ENCODE measurements at places on chromosomes 2 and 18.

DNA sequence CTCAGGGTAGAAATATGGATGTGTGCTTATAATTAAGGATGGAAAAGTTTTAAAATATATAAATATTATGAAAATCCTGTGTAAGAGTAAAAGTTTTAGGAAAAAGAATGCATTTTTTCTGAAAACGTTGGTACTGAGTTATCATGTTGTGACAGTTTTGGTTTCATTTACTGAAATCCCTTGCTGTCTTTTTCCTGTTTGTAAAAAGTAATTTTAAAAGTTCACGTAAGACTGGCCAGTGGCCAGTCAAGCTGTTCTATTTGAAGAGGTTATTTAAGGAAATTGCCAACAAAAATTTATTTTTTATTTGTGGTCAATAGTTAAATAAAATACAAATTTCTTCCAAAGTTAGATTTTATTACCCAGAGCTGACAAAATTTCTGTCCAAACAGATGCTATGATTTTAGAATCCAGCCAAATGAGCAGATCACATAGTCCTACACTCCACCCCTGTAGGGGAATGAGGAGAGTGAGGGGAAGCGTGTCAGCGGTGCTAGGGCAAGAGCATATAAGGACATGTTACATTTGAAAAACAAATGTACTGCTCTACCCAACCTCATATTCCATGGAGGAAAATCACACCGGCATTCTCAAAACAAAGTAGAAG lies 297.8 kb upstream of the TFPI start:
- no peak for DNase-seq

DNA sequence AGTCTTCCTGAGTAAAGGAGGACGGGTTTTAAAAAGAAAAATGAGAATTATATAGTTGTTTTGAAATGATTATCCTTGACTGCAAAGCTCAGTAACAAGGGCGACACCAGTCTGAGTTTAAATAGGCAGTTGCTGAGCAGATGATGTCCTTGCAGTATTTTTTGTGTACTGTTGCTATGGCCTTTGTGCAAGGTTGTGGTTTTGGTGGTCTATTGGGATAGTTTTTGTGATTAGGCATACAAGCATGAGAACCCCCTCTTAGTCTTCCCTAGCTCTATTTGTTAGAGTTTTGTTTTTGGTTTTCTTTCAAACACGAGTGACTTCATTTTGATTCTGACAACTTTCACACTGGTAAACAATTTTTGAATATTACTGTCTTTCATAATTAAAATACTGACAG lies 64.1 kb downstream of the TAF4B start:
- DNase-seq = no peak

GRCh38 chr2:195671563-195671962 lies 14.5 kb downstream of the SLC39A10 start:
- no peak for DNase-seq

- DNase-seq = no peak
These were observed 634.3 kb upstream of the FANCL start for GRCh38 chr2:58875436-58875835.

GRCh38 chr2:71174207-71174606 lies 43.8 kb downstream of the MPHOSPH10 start:
- no peak for DNase-seq

GRCh38 chr2:240292619-240293525 lies 142.6 kb upstream of the GPC1 start:
- DNase-seq = no peak

GRCh38 chr2:216492597-216493333 lies 5.9 kb upstream of the RPL37A start:
- no peak for DNase-seq

DNA sequence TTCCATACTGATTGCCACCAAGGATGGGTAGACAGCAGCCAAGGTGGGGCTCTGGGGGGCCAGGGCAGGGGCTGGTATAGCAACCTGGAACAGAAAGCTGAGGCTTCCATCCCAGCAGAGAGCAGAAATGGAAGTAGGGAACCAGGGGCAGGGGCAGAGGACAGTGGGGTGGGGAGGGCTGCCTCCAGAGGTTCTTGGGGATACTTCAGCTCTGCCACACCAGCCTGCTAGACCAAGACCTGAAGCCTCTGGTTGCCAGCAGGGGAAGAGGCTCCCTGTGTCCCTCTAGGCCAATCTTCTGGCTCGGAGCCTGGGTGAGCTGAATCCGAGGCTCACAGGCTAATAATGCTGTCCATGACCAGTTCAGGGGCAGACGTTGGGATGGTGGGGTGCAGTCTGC lies 329.0 kb downstream of the DYSF start:
- no peak for DNase-seq

GRCh38 chr2:18311420-18312195 lies 248.8 kb downstream of the RDH14 start:
- no peak for DNase-seq

- DNase-seq = no peak
These were observed 14.6 kb downstream of the RAB31 start for GRCh38 chr18:9722691-9723090.

GRCh38 chr18:7603259-7604000 lies 36.3 kb downstream of the PTPRM start:
- DNase-seq = no peak

GRCh38 chr2:9382604-9383235 lies 40.6 kb downstream of the ITGB1BP1 start:
- DNase-seq = no peak

DNA sequence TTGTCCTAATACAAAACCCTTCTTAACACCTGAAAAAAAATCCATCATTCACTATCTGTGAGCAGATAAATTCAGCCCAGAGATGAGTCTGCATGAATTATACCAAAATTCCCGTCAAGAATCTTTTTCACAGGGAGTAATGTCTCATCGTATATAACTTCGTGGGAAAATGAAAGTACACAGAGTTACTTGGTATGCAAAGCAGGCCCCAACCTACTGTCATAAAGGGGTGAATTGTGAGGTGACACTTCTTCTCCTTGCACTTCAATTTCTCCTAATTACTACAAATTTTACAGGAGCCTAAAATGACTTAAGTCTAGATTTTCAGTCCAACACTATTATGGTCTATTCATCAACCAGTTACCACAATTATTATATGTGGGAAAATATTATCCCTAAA lies 84.6 kb upstream of the CDH20 start:
- DNase-seq = no peak

- no peak for DNase-seq
These were observed 38.4 kb downstream of the EIF4E2 start for GRCh38 chr2:232588680-232589585.

- DNase-seq = no peak
These were observed 58.4 kb upstream of the EML4 start for GRCh38 chr2:42110641-42111322.

DNA sequence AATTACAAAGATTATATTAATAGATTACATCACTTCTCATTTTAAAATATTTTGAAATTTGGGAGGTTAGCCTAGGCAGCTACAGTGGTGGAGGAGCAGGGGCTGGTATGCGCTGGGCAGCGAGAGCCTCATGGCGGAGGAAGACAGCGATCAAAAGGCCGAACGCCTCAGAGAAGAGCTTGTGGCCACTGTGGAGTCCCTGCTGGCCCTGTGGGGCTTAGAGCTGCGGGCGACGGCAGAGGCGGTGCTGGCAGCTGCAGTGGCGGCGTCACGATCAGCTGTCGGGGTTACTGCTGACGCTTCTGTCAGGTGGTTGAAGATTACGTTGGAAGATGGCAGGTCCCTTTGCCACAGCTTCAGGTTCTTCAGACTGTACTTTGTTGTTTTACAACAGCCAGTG lies 87.4 kb downstream of the ROCK2 start:
- DNase-seq = no peak

DNA sequence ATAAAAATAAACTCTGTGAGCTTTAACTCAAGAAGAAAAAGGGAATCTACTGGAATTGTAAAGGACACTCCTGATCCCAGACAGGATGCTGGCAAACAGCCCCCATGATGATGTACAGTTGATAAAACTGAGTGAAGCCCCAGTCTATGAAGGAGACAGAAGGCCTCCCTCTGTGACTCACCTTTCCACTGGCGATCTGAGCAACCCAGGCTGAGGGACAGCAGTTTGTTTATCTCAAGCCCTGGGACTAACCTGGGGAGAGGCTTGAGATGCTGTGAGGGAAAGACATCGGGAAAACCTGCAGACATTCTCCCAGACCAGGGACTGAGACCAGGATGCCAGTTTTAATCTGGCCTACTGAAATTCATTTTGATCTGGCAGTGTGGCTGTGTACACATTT lies 104.5 kb upstream of the CDH2 start:
- no peak for DNase-seq

DNA sequence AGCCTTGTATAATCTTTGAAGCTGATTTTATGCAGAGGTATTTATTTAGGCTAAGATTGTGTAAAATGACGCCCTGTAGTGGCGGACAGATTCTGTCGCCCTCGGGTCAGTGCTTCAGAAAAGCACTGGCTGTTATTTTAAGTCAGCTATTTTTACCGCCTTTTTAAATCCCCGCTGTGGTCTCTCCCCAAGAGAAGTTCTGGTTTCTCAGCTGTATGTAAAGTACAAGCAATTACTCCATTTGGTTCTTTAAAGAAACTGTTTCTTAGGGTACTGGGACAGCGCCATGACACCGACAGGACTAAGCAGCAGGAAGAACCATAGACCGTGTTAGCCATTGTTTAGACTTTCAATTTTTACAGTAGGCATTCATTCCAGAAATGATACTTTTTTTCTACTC lies 65.0 kb downstream of the UGGT1 start:
- DNase-seq = no peak

- no peak for DNase-seq
These were observed 788.4 kb downstream of the EPHA4 start for GRCh38 chr2:220783671-220784070.

DNA sequence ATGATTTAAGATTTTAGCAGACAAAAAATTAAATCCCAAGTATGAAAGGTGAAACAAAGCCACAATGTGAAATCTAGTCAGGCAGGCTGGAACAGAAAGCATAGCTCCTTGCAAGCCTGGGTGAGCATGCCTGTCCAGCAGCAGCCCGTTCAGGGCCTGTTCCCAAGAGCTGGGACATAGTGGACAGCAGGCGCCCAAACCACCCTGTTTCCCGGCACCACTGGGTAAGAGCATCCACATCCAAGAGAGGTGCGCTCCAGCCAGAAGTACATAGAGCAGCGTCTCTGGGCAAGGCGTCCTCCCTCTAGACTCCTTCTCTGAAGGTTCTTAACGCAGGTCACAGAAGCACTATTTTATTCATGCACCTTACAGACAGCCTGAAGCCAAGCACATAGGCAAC lies 80.8 kb downstream of the DNER start:
- no peak for DNase-seq

DNA sequence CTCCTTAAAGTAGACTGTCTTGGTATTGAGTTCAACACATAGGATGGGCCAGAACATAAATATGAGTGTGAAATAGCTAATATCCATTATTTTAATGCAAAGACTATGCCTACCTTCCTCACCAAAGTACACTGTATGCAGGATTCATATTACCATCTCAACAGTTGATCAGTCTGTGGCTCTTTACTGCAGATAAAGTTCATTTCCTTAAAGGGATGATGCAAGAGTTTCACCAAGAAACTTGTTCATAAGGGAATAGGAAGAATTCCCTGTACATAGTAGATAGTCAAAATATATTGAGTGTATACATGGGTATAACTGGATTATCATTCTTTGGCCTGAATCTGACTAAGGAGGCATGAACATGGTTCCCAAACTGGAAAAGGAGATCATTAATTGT lies 35.0 kb downstream of the MARS2 start:
- DNase-seq = no peak

GRCh38 chr2:160281213-160281612 lies 81.1 kb upstream of the ITGB6 start:
- DNase-seq = no peak

DNA sequence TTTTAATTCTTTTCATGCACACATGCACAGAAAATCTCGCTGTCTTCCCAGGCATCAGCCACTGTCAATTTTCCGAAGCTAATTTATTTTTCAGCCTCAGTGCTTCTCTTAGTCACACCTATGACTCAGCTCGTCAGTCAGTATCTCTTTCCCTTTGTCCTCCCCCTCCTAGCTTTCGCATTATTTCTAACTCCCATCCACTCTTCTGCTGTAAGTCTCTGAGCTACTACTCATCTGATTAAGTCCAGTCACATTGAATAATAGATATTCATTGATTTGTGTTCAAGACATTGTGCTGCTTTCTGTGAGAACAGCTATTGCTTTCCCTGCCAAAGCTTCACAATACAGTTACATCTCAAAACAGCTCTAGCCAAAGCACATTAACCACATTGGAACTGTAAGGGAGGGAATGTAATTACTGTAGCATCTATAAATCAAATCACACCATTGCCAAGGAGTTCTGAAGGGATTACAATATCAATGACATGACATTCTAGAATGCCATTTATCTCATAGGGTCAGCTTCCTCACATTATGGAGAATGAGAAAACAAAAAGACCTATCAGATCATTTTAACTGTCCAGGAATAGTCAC lies 89.4 kb downstream of the SCN3A start:
- no peak for DNase-seq

- no peak for DNase-seq
These were observed 997.0 kb upstream of the ACVR2A start for GRCh38 chr2:146847846-146848245.

DNA sequence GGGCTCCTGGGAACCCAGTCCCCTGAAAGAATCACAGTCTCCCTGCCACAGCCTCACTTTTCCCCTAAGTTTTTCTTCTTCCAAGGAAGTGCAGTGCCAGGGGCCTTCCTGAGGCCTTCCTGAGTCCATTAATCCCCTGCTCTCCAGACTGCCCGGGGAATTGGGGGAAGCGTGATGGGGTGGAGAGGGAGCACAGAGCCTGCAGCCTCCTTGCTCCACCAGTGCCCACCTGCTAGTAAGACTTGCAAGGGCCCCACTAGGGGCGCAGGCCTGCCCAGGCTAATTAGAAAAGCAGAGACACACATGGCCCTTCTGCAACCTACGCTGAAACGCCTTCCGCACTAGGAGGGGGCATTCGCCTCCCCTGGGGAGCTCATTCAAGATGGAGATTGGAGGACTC lies 110.6 kb downstream of the MRO start:
- DNase-seq = no peak

DNA sequence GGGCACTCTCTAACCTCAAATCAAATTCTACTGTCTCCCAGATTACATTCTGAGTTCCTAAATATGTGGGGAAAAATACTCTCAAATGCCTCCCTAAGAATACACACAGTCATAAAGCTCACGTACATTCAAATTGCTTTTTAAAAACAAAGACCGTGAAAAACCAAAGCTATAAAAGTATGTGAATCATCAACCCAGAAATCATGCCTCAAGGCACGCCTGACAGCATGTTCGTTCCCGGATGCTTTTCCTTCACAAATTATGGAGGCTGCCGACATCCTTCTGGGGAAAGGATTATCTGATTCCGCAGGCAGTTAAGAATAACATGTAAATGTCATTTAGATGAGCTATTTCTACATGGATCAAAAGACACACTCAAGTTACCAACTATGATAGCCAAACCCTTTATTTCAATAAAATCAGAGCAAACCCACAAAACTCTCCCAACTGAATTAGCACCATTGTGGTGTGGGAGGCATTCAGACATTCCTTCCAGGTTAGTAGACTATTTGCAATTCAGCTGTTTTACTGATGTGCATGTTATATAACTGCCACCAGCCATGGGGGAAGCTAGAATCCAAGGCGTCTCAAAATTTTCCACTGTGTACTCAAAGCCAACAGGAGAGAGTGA lies 398.2 kb upstream of the TRIB2 start:
- DNase-seq = no peak

- no peak for DNase-seq
These were observed 7.5 kb upstream of the RNF144A start for GRCh38 chr2:6909431-6910385.

GRCh38 chr2:202039278-202040078 lies 5.8 kb downstream of the FZD7 start:
- DNase-seq = no peak

- DNase-seq = no peak
These were observed 559.3 kb upstream of the CDH2 start for GRCh38 chr18:28736223-28736622.
